Gastrocnemius medialis (tissue), 4 donors: ENCODE measurements at places on chromosomes 6 and 20.

DNA sequence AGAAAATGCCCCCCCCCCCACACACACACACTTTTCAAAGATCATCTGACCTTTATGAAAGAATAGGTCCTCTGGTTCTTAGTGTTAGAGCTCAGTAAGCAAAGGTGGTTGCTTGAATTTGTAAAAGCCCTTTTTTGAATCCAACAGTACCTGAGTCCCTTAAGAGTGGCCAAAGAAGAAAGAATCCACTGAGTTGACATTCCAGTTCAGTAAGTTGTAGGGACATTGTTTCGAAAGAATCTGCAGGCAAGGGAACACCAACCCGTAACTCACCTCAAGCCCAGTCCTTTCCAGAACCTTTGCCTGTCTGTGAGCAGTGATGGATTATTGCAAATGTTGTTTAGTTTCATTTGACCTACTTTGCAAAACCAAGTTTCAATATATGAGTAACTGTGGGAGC, 64.2 kb upstream of the MAP3K4 start:
- no peak overlapping the region for H3K4me3 ChIP-seq
- peaks cover 19% of the 10 kb centered on the region for H3K27me3 ChIP-seq
- H3K27ac ChIP-seq, result no peak overlapping the region
- no peaks in the 10 kb centered on the region for H3K36me3 ChIP-seq

DNA sequence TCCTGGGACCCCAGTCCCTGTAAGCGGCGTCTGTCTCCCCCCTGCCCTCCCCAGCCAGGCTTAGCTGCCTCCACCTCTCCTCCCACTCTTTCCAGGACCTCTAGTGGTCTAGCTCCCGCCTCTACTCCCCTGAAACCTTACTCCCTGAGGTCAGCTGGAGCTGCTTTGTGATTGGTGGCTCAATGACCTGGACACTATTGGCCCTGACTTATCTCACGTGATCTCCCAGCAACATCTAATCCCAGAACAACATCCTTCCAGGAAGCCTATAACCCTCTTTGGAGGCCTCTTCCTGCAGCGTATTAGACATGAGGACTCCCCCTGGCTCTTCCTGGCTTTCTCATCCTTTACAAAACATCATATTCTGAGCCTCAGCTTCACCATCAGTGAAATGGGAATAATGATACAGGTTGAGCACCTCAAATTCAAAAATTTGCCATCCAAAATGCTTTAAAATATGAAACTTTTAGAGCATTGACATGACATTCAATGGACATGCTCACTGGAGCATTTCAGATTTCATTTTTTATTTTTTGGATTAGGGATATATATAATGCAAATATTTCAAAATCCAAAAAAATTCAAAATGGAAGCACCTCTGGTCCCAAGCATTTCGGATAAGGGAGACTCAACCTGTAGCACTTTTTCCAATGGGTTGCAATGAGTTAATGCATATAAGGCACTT, 16.3 kb upstream of the SRC start:
- no peak for DNase-seq
- H3K36me3 ChIP-seq, result no peaks in the 10 kb centered on the region
- no peaks in the 10 kb centered on the region for H3K4me1 ChIP-seq

- DNase-seq, result no peak
- H3K4me3 ChIP-seq, result no peak overlapping the region
- H3K27ac ChIP-seq, result no peak overlapping the region
- H3K27me3 ChIP-seq, result no peaks in the 10 kb centered on the region
These were observed 27.5 kb upstream of the AGPAT4 start for GRCh38 chr6:161301338-161301737.

DNA sequence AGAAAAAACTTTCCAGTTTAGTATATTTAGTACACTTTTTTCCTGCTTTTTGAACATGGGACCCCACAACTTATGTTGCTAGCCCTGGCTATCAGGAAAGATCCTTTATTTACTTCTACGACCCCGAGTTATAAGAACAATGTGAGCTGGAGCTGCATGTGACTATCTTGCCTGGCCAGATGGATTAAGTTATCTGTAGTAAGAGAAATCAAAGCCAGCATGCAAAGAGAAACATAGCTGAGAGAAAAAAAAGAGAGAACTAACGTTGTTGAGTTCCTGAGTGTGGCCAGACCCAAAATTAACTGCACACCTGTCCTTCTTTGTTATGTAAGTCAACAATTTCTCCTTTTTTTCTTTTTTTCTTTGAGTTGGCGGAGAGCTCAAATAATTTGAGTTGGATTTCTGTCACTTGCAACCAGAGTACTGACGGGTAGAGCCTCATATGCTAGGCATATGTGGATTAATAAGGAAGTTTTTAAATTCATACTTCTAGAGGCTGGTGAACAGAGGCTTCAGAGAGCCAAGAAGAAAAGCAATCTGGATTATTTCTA, 219.5 kb downstream of the HACE1 start:
- no peaks in the 10 kb centered on the region for H3K36me3 ChIP-seq
- no peaks in the 10 kb centered on the region for H3K4me1 ChIP-seq
- H3K4me3 ChIP-seq, result no peak overlapping the region
- no peaks in the 10 kb centered on the region for H3K27me3 ChIP-seq
